Left ventricle myocardium inferior (tissue), 1 donor: ENCODE measurements at places on chromosomes 2 and 18. TPM values are rescaled to one million over a fixed set of nuclear protein-coding genes. Genes with fewer than 3 reads are reported as not detected.

The ZC3H6 gene
- total RNA-seq: 23.5 TPM

GRCh38 chr2:12852135-12852534, 135.4 kb downstream of the TRIB2 start:
- H3K4me1 ChIP-seq: peaks cover 7% of the 10 kb centered on the region
- DNase-seq: no peak
- H3K27me3 ChIP-seq: no peaks in the 10 kb centered on the region
- no peaks in the 10 kb centered on the region for H3K36me3 ChIP-seq
- H3K27ac ChIP-seq: no peak overlapping the region

The SLC19A3 gene
- 0.74 TPM for total RNA-seq

- H3K4me3 ChIP-seq: no peak overlapping the region
- no peaks in the 10 kb centered on the region for H3K4me1 ChIP-seq
Measured at GRCh38 chr2:173500953-173501352, 146.3 kb downstream of the CDCA7 start.

The CYP27C1 gene
- 0.11 TPM for total RNA-seq

The CCDC121 gene
- total RNA-seq: 6.8 TPM

The ACTG2 gene
- total RNA-seq: 1.6 TPM
